Stimulated activated CD8-positive, alpha-beta memory T cell treated with anti-CD3 and anti-CD28 coated beads, Interleukin-12 subunit alpha, Interleukin-12 subunit beta, amount 100 ng/mL, for 4 hours (primary cell): ENCODE measurements at places on chromosomes 12 and 14.

DNA sequence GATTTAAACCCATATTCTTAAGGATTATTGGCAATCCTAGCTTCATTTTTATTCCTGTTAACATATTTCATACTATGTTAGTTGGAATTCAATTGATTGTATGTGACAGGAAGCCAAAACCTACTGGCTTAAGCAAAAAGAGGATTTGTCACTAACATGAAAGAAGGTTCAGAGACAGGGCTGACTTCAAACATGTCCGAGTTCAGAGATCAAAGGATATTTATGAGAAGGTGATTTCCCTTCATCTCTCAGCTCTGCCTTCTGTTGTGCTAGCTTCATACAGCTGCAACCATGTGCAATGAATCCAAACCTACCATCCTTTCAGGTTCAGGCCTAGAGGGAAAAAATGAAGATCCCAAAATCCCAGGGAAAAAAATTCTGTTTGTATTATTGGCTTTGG lies 349.7 kb downstream of the ATP23 start:
- no peak for DNase-seq

DNA sequence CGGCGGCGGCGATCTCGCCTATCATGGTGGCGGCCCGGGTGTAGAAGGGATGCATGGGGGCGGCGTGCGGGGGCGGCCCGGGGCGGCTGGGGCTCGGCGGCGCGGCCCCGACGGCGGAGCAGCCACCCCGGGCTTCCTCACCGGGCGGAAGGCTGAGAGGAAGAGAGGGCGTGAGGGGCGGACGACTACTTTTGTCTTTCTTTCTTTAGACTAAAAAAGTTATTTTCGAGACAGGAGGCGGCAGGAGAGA lies 240 bp downstream of the BTG1 start:
- DNase-seq = no peak

DNA sequence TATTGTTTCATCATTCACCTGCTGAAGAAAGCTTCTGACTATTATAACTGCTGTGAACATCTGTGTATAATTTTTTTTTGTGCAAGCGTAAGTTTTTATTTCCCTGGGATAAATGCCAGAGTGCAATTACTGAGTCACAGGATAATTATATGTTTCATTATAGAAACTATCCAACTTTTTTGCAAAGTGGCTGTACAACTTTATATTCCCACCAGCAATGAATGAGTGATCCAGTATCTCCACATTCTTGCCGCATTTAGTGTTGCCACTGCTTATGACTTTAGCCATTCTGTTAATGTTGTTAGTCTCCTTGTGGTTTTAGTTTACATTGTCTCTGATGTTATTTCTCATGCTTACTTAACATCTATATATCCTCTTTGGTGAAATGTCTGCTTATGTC lies 88.1 kb upstream of the CCDC175 start:
- DNase-seq = no peak

DNA sequence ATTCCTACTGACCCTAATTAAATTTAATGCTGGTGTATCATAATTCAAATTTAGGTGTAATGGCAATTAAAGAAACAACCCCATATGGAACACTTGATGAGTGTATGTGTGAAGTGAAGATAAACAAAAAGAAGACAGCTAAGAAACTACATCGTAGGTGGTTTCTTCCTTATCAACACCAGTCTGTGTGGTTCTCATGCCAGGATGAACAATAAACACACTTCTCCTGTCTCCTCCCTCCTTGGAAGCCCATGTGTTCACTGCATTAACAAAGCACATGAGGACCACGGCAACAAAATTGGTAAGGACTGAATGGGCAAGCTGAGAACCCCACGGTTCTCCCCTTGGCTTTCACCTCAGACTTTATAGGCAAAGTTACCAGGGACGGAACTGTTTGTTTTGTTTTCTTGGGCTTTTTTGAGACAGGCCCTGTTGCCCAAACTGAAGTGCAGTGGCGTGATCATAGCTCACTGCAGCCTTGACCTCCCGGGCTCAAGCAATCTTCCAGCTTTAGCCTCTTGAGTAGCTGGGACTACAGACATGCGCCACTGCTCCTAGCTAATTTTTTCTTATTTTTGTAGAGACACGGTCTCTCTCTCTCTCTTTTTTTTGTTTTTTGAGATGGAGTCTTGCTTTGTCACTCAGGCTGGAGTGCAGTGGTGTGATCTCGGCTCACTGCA lies 71.0 kb downstream of the TRAFD1 start:
- DNase-seq = no peak

GRCh38 chr12:111819191-111820158 lies 22.6 kb upstream of the MAPKAPK5 start:
- DNase-seq = no peak

DNA sequence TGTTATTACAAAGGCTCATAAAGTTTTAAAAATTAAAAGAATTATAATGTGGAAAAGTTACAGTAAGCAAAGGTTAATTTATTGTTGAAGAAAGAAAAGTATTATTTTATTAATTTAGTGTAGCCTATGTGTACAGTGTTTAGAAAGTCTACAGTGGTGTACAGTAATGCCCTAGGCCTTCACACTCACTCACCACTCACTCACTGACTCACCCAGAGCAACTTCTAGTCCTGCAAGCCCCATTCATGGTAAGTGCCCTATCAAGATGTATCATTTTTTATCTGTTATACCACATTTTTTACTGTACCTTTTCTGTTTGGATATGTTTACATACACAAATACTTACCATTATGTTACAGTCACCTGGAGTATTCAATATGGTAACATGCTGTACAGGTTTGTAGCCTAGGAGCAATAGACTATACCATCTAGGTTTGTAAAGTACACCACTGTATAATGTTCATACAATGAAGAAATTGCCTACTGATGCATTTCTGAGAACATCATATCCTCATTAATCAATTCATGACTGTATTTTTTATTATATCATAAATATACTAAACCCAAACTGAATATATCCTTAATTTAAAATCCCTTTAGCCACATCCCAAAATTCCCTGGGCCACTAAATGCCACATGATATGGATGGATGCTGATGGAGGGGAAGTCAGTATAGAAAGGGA lies 43.6 kb upstream of the NID2 start:
- DNase-seq = no peak

DNA sequence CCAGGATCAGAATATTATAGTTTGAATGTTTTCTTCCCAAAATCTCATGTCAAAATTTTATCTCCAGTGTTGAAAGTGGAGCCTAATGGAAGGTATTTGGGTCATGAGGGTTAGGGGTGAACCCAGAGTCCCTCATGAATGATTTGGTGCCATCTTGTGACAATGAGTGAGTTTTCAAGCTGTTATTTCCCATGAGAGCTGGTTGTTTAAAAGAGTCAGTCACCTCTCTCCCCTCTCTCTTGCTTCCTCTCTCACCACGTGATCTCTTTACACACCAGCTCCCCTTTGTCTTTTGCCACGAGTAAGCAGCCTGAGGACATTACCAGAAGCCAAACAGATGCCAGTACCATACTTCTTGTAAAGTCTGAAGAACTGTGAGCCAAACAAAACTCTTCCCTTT lies 561.6 kb downstream of the RERGL start:
- DNase-seq = no peak

- DNase-seq = no peak
Observed at GRCh38 chr12:98691351-98691750, 46.3 kb downstream of the APAF1 start.

DNA sequence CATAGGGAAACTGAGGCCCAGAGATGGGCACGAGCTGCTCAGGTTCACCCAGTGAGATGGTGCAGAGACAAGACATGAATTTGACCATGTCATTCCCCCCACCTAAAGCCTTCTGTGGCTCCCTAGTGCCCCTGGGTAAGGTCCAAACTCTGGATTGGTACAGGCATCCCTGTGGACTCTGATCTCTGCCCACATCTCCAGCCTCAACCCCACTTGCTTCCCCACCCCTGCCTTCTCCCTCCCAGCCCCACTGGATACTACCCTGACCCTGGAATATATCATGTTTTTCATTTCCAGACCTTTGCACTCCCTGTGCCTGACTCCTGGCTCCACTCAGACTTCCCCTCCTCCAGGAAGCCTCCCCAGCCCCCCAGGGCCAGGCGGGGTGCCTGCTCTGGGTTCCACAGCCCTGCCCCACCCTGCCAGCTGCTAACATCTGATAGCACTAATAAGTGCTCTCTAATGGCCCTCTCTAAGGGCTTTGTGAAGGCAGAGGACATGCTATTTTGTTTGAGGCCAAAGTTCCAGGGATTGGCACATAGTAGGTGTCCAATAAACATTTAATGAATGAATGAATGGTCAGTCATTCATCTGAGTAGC lies 1.1 kb upstream of the SDSL start:
- DNase-seq = no peak

DNA sequence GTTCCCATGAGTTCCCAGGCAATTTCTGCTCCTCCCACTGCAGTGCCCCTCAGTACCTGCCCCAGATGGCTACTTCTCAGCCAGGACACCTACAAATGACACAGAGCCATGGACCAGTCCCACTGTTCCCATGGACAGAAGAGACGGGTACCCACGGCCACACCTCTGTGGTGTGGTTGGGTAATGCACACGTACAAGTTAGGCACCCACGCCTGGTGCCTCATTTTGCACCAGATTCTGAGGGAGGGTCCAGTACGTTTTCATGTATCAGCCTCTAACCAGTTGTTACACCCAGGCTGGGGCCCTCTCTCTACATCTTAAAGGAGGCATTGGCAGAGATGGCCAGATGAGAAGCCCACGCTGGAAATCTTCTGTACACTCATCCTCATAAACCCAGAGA lies 114.0 kb downstream of the DICER1 start:
- no peak for DNase-seq

- DNase-seq = no peak
Observed at GRCh38 chr14:68190032-68190431, 370.5 kb downstream of the RAD51B start.

GRCh38 chr12:61896436-61896835 lies 363.8 kb upstream of the USP15 start:
- DNase-seq = no peak

GRCh38 chr12:107759410-107759809 lies 1.5 kb downstream of the PRDM4 start:
- no peak for DNase-seq

DNA sequence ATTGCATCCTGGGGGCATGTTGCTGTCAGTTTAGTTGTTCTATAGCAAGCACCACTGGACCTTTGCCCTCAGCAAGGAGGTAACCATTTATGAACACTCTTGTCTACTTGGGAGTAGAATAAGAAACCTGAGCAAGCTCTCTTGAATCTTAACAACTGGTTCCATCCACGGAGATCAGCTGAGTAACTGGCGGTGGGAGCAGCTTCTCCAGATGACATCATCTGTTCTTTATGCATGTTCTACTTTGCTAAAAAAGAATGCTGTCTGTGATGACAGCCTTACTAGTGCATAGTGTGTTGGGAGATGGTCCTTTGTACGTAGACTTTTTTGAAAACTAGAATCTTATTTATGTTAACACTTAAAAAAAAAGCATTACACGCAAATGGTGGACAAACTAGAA lies 17.7 kb downstream of the SLC4A8 start:
- DNase-seq = no peak

DNA sequence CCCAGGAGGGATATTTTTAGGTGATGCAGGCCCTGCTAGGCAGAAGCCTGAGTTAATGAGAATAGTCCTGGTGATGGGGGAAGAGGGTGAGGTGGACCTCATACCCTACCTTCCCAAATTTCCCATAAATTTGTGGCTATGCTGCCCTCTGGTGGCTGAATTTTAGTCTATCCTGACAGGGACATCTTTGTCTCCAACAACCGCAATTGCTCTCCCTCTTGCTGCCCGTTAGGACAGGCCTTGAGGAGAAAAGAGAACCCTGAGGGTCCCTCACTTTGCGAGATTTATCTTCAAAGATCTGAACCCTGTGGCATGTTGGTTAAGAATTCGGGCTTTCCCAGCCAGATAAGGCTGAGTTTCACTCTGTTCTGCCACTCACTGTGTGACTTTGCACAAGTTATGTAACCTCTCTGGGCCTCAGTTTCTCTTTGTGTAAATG lies 9.8 kb upstream of the ZNF385A start:
- no peak for DNase-seq

DNA sequence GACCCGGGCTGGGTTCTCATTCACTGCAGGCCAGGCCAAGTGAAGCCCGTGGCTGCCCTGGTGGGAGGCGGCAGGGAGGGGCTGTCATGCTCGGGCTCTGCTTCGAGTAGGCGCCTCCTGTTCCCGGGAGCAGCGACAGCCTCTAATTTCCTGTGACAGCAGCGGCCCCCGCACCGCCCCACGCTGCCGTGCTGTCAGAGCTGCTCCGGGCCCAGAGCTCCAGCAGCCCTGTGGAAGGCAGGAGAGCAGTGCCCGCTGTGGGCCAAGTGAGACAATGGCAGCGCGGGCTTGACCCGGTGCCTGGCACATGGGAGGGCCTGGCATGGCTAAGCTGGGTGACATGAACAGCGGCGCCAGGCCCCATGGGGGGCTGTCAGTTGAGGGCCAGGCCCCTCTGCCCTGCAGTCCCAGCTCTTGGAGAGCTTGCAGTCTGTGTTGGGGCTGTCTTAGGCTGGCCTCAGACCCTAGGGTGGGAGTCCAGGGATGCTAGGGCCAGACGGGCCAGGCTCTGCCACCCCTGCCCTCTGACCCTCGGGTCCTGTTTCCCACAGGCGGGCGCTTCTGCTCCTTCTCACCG lies 5.1 kb downstream of the TRMT61A start:
- DNase-seq = no peak

- no peak for DNase-seq
Observed at GRCh38 chr12:39332661-39333175, 110.2 kb downstream of the KIF21A start.

DNA sequence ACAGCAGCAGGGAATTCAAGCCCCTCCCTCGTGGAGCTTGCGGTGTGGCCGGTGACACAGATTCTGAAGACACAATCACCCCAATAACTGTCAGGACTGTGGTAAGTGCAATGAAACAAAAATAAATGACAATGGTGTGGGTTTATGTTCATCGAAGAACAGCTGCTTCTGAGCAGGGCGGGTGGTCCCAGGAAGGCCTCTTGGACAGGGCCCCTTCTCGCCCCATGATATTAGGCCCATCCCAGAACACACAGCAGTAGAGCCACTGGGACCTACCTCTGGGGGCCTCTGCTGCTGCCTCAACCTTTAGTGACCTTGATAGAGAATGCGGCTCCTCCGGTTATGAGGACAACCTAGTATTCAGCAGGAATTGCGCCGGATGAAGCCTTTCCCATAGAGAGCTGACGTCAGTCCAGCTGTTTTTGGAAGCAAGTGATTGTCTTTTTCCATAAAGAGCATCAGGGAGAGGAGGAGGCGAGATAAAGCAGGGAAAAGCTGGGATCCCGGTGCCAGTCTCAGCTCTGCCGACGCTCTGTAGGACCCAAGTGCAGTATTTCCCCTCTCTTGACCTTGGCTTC lies 84.1 kb upstream of the BCL11B start:
- DNase-seq = no peak
